Right renal pelvis (tissue), 4 donors: ENCODE measurements at places on chromosomes 5 and 9.

GRCh38 chr9:1233568-1233967, 183.4 kb downstream of the DMRT2 start:
- DNase-seq: no peak

- DNase-seq: no peak
Measured at GRCh38 chr5:179258001-179258921, 87.0 kb downstream of the ADAMTS2 start.

DNA sequence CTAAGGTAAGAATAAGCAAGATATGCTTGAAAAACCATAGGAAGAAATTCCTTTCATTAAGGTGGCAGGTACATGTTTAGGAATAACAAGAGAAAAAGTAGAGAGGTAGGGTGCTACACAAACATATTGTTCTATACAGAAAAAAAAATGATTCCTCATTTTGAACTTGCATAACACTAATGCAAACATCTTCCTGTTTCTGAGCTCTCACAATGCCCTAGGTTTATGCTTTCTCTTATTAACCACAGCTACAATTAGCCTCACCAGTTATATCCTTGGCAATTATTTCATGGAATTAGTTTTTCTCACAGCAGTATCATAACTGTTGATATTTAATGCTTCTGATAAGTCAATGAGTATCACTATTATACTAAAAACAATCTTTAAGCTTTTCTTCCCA, 20.7 kb downstream of the CEMIP2 start:
- DNase-seq: no peak

- DNase-seq: no peak
Measured at GRCh38 chr5:109486200-109486804, 76.5 kb upstream of the PJA2 start.

DNA sequence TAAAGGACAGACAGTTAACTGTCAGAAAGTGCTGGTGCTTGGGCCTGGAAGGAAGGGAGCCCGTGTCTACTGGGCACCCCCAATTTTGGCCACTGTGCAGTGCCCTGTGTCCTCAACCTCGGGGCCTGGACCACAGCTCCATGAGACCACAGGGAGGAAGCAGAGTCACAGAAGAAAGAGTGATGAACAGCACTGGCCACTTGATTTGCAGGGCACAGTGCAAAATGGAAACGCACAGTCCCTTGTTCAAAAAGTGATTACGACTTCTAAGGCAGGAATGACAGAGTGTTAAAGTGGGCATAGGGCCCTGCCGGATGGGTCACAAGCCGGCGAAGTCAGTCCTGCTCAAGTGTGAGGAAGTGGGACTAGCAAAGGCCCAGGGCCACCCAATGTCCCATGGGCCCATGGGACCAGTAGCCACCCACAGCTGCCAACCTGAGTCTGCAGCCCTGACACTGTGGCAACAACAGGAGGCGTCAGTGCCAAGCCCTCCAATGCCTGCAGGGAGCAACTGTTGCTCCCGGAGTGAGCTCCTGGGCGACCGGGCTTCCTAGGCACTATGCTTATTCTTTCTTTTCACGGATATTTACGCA, 85.4 kb downstream of the ADAMTS2 start:
- DNase-seq: no peak

DNA sequence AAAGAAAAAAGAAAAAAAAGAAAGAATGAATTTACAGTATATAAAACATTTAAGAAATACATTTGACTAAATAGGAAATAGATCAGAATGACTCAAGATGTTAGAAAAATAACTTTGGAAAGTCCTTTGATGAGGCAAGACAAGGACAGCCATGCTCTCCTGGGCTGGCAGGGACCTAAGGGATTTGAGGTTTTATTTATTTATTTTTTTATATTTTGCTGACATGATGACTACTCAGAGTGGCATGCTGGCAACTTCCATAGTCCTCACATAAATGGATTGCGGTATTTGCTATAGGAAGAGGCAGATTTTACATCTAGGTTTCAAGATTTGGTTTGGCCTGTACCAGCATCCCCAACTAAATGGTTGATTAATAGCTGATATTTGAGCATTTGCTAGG, 17.7 kb downstream of the SLC28A3 start:
- no peak for DNase-seq

GRCh38 chr9:68505681-68506409, 34.8 kb downstream of the TMEM252 start:
- no peak for DNase-seq

GRCh38 chr9:84463272-84463671, 122.7 kb upstream of the SLC28A3 start:
- no peak for DNase-seq

- no peak for DNase-seq
Measured at GRCh38 chr5:151660616-151661495, 25.9 kb downstream of the SPARC start.

DNA sequence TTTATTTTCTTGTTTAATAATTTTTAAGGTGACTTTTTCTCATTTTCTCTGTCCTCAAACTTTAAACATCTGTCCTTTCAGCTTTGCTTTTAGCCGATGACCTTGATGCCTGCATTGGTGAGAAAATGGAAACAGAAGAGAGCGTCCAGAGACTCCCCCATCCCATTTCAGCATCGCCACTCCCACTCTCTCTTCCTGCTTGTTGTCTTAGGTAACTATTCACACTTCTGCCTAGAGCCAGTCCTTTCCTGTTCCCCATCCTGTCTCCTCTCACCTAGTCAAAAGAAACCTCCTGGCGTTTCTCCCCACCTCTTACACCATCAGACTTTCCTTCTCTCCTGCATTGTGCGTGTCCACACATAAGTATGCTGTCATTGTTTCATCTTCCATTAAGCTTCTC, 124.6 kb downstream of the MAST4 start:
- DNase-seq: no peak

DNA sequence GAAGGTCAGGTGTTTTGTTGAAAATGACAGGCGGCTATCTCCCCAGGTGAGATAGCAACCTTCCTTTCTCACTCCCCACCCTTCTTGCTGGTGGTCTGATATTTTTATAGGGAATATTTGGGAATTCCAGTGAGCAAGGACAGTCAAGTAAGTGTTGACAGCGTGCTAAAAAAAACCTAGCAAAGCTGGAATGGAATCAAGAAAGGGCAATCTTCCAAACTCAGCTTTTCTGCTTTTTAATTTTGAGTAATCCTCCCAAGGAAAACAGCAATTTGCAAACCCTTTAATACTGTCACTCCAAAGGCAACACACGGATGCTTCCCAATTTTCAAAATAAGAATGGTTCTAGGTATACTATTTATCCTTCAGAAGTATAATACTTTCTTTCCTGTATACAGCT, 143.7 kb upstream of the PCA3 start:
- DNase-seq: no peak

DNA sequence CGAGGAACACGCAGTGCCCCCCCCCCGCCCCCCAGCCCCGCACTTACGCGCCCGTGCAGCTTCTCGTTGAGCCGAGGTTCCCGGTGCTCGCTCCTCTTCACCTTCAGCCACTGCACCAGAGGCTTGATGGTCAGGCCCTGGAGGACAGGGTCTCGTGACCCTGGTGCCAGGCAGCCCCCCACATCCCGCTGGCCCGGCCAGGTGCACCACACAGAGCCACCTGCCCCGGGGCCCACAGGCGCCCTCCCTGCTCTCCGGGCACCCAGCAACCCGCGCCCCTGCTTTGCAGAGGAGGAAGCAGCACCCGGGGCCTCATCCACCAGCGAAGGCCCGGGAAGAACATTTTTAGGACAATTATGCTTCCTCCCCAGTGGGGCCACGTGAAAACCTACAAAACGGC, 39.0 kb downstream of the EXOC3 start:
- no peak for DNase-seq

- no peak for DNase-seq
Measured at GRCh38 chr5:1332461-1333001, 12.4 kb downstream of the CLPTM1L start.

DNA sequence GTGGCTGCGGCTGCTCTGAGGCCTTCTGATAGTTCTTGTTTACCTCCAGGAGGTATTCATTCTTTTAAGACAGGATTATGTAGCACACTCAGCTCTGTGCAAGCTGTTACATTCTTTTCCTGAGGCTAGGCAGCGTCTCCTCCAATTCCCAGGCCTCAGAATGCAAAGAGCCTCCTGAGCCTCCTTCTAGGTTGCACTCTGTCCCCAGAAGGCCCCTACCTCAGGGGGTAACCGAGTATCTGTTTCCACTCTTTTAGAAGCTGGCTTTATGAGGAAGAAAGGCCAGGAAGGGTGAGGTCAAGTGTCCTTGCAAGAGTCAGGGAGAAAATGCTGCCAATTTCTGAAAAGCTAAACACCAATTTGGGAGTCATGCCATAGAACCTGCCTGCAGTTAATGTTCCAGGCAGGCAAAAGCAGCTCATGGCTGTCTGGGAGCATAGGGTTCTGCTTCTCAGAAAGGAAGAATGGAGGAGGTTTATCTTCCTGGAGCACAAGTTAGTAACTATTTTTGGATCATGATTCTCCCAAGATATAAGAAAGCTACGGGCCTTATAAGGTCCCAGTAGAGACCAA, 178.9 kb downstream of the SEMA6A start:
- no peak for DNase-seq

DNA sequence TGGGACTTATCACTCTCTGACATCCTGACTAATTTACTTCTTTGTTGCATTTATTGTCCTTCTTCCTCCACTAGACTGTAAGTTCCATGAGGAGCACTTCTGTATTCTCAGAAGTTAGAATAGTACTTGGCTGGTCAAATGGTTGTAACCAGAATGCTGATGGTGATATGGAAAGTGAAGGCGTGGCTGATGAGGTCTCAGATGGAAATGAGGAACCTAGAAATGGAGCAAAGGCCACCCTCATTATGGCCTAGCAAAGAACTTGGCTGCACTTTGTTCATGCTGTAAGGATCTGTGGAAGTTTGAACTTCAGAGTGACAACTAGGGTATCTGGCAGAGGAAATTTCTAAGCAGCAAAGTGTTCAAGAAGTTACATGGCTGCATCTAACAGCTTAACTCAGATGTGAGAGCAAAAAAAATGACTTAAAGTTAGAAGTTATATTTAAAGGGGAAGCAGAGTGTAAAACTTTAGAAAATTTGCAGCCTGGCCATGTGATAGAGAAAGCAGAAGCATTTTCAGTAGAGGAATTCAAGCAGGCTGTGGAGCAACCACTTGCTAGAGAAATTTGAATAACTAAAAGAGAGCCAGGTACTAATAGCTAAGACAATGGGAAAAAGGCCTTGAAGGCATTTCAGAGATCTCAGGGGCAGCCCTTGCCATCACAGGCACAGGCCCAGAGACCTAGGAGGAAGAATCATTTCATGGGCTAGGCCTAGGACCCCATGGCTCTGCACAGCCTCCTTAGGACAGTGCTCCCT, 14.9 kb upstream of the SLC22A5 start:
- DNase-seq: no peak

GRCh38 chr5:58677650-58678049, 94.8 kb downstream of the RAB3C start:
- DNase-seq: no peak

- no peak for DNase-seq
Measured at GRCh38 chr5:157193699-157194424, 13.2 kb downstream of the ITK start.

DNA sequence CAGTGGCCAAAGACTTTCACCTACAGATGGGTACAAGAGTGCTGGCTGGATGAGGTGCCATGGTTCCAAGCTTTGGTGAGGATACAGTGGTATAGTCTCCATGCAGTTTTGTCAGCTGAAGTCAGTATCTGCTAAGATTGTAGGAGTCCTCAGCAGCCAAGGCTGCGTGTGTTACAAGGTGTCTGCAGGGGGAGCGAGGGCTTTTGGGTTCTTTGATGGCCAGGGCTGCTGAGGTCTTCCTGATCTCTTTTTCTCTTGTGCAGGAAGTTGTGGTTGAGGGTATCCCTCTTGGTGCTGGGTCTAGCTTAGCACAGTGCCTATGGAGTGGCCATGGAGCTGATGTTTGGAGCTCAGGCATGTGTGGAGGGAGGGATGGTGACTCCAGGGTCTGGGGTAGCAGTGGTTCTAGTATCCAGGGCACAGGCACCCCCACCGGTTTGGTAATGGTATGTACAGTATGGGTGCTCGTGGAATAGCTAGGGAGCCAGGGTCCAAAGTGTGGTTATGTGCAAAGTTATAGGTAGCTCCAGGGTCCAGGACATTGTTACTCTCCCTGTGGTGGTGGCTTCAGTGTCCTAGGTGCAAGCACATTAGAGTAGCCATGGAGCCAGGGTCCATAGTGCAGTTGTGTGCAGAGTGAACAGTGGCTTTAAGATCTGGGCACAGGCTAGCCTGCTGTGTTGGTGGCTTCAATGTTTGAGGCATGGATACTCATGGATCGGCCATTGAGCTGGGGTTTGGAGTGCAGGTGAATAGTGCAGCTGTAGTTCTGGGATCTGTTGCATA, 36.7 kb downstream of the CNTLN start:
- DNase-seq: no peak

- DNase-seq: no peak
Measured at GRCh38 chr5:72476275-72476674, 30.9 kb downstream of the ZNF366 start.

- no peak for DNase-seq
Measured at GRCh38 chr5:124492444-124493224, 253.8 kb downstream of the ZNF608 start.

GRCh38 chr9:113468716-113469448, 5.4 kb downstream of the RGS3 start:
- no peak for DNase-seq
